ENCODE measurements at places on chromosomes 16 and 17. TPM values are rescaled to one million over a fixed set of nuclear protein-coding genes. Genes with fewer than 3 reads are reported as not detected.

DNA sequence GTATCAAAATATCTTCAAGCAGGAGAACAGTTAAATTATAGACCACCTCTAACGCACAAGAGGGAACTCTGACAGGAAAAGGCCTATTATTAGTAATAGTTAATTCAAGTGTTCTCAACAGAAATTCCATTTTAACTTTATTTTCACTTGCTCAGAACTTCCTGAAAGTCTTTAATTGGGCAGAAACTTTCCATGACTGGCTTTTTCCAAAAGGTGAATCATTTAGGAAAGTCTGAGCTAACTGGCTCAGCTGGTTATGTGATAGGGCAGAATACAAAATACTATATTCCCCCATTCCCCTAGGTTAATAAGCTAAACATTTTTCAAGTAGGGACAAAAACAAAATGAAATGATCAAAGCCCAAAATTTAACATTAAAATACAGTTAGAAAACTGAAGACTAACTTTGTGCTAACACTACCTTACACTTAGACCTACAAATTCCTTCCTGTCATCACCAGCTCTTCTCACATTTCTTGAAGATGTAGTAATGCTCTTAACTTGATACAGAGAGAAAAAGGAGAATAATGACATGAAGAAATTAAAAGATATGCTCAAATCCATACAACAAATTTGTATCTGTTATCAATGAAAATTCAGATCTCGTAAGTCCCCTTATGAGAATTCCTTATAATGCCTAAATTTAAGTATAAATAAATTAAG, 31.0 kb downstream of the CFDP1 start:
- no peak for DNase-seq
- H3K4me1 ChIP-seq: peaks cover 2% of the 10 kb centered on the region
- H3K27ac ChIP-seq: no peak overlapping the region
- no peak overlapping the region for H3K4me3 ChIP-seq
- H3K27me3 ChIP-seq: no peaks in the 10 kb centered on the region
- peaks cover 4% of the 10 kb centered on the region for H3K36me3 ChIP-seq

DRC3 gene
- 4.3 TPM for total RNA-seq

DNA sequence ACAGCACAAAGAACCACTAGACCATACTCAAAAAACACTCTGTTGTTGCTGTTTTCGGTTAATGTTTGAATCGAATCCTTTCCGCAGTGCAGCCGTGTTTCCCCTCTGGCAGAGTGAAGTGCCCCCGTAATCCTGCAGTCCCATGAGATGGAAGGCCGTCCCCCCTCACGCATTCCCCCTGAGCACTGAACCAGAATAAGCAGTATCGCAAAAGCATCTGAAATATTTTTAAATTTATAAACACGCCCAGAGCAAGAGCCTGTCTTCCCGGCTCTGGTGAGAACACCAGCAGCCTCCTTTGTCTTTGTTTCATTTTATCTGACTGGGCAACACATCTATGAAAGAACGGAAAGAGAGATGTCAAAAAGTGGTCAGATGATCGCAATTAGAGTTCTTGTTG, 121.0 kb upstream of the ADAMTS18 start:
- H3K36me3 ChIP-seq: no peaks in the 10 kb centered on the region
- H3K27ac ChIP-seq: no peak overlapping the region
- H3K4me3 ChIP-seq: no peak overlapping the region
- H3K27me3 ChIP-seq: no peaks in the 10 kb centered on the region
- no peaks in the 10 kb centered on the region for H3K4me1 ChIP-seq
- DNase-seq: no peak

TERB1 gene
- total RNA-seq: 0.10 TPM

DNA sequence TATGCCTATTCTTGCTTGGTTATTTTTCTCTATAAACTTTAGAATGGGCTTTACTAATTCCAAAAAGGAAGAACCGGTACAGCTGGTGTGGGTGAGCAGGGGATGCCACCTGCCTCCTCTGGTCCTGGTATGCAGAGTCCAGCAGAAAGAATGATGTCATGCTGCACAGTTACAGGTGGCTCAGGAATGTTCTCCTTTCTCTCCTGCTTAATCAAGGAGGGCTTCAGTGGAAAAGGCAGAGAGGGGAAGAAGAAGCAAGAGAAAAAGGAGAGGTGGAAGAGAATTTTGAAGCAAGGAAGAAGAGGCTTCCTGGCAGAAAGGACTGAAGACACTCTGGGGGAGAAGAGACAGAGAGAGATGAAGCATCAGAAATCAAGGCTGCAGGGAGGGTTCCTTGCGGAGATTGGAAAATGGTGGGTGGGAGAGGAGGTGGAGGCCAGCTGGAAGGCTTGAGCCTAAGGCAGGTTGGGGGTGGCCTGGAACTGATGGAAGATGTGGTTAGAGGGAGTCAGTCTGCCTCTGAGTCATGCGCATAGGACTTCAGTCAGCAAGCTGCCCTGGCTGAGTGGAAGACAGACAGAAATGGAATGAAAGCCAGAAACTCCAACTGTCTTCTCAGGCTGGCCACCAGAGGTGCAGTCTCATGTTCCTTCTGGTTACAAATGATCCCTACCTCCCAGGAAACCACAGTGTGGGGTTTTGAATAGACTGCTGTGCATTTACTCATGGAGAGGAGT, 64.6 kb upstream of the CRHR1 start:
- no peak overlapping the region for H3K4me3 ChIP-seq
- peak; percentile 9 for DNase-seq
- no peak overlapping the region for H3K27ac ChIP-seq
- H3K4me1 ChIP-seq: no peaks in the 10 kb centered on the region
- no peaks in the 10 kb centered on the region for H3K36me3 ChIP-seq
- H3K27me3 ChIP-seq: peaks cover 6% of the 10 kb centered on the region

GRCh38 chr17:81927152-81927652, 333 bp downstream of the MAFG start:
- H3K27ac ChIP-seq: no peak overlapping the region
- H3K27me3 ChIP-seq: peaks cover 22% of the 10 kb centered on the region
- H3K4me3 ChIP-seq: no peak overlapping the region
- peaks cover 3% of the 10 kb centered on the region for H3K36me3 ChIP-seq
- H3K4me1 ChIP-seq: peaks cover 13% of the 10 kb centered on the region
- DNase-seq: no peak

KRT27 gene
- not detected for total RNA-seq

PRSS27 gene
- 0.90 TPM for total RNA-seq

SMIM22 gene
- total RNA-seq: not detected

LRRC37B gene
- total RNA-seq: 18.2 TPM

DNA sequence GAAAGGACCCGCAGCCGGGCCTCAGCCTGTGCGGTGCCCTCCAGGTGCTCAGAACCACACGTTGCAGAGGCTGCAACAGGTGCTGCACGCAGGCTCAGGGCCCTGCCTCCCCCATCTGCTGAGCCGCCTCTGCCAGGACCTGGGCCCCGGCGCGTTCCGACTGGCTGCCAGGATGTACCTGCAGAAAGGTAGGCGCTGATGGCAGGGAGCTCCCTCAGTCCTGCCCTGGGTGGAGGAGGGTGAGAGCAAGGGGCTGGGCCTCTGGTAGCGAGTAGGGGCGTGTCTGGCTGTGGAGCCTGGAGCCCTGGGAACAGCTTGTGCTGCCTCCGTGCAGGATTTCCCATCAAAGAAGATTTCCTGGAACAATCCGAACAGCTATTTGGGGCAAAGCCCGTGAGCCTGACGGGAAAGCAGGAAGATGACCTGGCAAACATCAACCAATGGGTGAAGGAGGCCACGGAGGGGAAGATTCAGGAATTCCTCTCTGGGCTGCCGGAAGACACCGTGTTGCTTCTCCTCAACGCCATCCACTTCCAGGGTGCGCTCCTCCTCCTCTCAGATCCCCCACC, 4.4 kb downstream of the SERPINF2 start:
- DNase-seq: peak; percentile 45
- no peaks in the 10 kb centered on the region for H3K36me3 ChIP-seq
- H3K27me3 ChIP-seq: peaks cover 8% of the 10 kb centered on the region
- no peak overlapping the region for H3K4me3 ChIP-seq

FBXW10B gene
- 0.44 TPM for total RNA-seq

GRCh38 chr16:25896411-25896810, 204.7 kb downstream of the HS3ST4 start:
- no peak overlapping the region for H3K4me3 ChIP-seq
- H3K27ac ChIP-seq: no peak overlapping the region
- H3K36me3 ChIP-seq: peaks cover 8% of the 10 kb centered on the region

- no peak overlapping the region for H3K27ac ChIP-seq
- no peaks in the 10 kb centered on the region for H3K4me1 ChIP-seq
- no peak overlapping the region for H3K4me3 ChIP-seq
Observed at GRCh38 chr17:27670791-27671590, 40.0 kb downstream of the LGALS9 start.

PPY gene
- not detected for total RNA-seq

DNA sequence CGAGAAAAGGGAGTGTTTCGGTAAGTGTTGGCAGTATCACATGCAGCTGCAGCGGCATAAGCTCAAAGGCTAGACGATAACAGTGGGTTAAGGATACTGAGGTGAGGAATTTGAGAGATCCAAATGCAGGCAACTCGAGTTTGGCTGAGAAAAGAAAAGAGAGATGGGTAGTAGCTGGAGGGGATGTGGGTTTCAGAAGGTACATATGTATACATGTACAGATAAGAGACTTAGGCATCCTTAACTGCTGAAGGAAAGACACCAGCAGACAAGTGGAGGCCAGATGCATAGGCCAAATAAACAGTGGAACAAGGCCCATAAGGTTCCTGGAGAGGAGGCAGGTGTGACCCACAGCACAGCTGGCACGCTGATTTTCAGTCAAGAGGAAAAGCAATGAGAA, 86.6 kb upstream of the NETO2 start:
- peaks cover 2% of the 10 kb centered on the region for H3K27me3 ChIP-seq
- H3K4me1 ChIP-seq: no peaks in the 10 kb centered on the region
- peaks cover 19% of the 10 kb centered on the region for H3K36me3 ChIP-seq
- H3K27ac ChIP-seq: no peak overlapping the region
- DNase-seq: no peak

SRR gene
- total RNA-seq: 27.8 TPM

GRCh38 chr17:77444984-77445759, 304.4 kb downstream of the SEC14L1 start:
- peaks cover 23% of the 10 kb centered on the region for H3K36me3 ChIP-seq
- H3K4me1 ChIP-seq: peaks cover 78% of the 10 kb centered on the region
- DNase-seq: no peak
- peaks cover 12% of the 10 kb centered on the region for H3K27me3 ChIP-seq
- peak overlapping the region; percentile 74 for H3K4me3 ChIP-seq

- H3K27ac ChIP-seq: no peak overlapping the region
- DNase-seq: no peak
- H3K27me3 ChIP-seq: peaks cover 2% of the 10 kb centered on the region
- H3K4me1 ChIP-seq: no peaks in the 10 kb centered on the region
Observed at GRCh38 chr16:82287937-82288336, 117.9 kb upstream of the MPHOSPH6 start.

AURKB gene
- total RNA-seq: 21.4 TPM
